ENCODE measurements at places on chromosomes 2 and 18.

DNA sequence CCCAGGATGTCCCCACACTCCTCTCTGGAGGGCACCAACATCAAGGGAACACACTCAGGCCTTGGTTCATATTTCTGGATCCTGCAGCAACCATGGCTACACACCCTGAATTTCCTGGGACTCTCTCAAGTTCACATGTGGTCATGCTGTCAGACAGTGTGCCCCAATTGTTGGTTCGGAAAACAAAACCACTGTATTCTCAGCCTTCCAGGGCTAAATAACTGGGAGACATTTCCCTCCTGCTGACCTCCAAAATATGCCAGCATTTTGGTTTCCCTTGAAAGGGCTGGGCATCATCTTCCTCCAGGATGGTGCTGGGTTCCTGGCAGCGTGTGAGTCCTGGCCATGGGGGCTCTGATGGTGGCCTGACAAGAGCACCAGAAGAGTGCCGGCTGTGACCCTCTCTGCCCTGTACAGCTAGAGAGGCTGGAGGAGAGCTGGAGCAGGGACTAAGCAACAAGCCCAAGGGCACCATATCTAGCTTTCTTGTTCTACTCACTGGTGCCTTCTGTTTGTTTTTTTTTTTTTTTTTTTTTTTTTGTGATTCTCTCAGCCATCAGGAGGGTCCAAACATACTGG, 37.5 kb upstream of the WIPF1 start:
- H3K27me3 ChIP-seq: no peaks in the 10 kb centered on the region
- peak overlapping the region; percentile 82 for H3K27ac ChIP-seq
- no peaks in the 10 kb centered on the region for H3K36me3 ChIP-seq
- DNase-seq: no peak
- peak overlapping the region; percentile 78 for H3K4me3 ChIP-seq

- no peaks in the 10 kb centered on the region for H3K4me1 ChIP-seq
- no peaks in the 10 kb centered on the region for H3K27me3 ChIP-seq
- no peak for DNase-seq
- no peak overlapping the region for H3K4me3 ChIP-seq
- no peak overlapping the region for H3K27ac ChIP-seq
These were observed 114.2 kb upstream of the ZNF236 start for GRCh38 chr18:76708071-76708721.

DNA sequence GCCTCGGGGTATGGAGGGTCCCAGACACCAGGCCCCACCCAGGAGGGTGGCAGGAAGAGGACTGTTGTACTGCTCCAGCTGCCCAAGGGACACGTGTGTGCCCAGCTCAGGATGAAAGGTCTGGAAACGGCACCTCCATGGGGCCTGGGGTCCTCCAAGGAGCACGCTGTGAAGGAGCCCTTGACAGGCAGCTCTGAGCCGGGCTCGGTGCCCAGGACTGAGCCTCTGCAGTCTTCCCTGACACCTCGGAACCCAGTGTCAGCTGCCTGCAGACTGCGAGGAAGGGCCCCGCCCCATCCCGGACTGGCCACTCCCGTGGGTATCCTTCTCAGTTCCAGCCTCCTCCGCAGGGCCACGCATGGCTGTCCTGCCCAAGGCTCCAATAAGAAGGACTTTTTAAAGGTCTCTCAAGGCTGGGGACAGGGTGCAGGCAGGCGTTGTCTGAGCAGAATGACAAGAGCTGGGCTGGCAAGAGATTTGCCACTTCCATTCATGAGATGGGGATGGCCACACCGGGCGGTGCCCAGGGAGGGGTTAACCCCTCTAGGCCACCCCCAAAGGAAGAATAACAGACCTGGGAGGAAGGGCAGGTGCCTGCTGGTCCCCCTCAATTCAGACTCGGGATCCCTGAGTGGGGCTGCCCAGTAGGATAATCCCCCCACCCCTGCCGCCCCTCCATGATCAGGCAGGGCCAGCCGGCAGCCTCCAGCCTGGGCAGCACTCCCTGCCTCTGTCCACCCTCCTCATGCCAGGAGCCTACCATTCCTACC, 8.9 kb downstream of the ECEL1 start:
- DNase-seq: no peak
- no peaks in the 10 kb centered on the region for H3K27me3 ChIP-seq
- no peaks in the 10 kb centered on the region for H3K36me3 ChIP-seq
- H3K4me1 ChIP-seq: no peaks in the 10 kb centered on the region
- no peak overlapping the region for H3K27ac ChIP-seq

- peaks cover 54% of the 10 kb centered on the region for H3K36me3 ChIP-seq
- DNase-seq: no peak
- no peak overlapping the region for H3K4me3 ChIP-seq
- no peaks in the 10 kb centered on the region for H3K27me3 ChIP-seq
These were observed 189.3 kb downstream of the ANKRD44 start for GRCh38 chr2:197121255-197121654.

All from naive thymus-derived CD4-positive, alpha-beta T cell (primary cell).